ENCODE measurements at places on chromosomes 7 and 10.

DNA sequence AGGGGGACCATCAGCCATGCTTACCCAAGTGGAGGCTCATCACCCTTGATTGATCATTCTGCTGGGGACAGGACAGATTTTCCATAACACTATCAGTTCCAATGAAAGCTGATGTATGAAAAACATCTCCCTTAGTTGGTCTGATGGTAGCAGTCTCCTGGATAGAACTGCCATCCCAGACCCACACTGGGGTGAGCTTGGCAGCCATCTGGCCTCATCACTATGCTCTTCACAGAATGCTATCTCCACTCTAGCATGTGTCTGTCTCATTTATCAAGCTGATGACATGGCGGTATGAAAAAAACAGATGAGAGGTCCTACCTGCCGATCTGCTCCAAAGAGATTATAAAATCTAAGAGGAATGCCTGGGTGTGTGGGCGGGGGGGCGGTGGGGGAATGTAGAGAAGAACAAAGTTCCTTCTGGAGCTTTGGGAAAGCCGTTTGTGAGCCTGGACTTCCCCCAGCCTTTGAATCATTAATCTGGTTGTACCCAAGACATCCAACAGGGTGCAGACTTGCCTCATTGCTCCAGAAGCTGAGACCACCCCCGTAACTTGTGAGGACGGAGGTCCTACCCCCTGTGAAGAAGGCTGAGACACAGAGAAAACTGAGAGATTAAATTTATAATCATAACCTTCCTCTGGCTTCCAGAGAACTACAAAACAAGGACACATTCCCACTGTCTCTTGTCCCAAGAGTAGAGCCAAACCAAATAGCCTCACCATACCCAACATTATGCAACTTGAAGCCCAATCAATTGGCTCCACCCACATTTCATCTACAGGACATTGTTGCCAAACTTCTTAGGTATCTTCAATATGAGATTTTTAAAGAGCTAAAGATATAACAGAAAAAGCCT, 340.8 kb downstream of the KCNMA1 start:
- DNase-seq = no peak

DNA sequence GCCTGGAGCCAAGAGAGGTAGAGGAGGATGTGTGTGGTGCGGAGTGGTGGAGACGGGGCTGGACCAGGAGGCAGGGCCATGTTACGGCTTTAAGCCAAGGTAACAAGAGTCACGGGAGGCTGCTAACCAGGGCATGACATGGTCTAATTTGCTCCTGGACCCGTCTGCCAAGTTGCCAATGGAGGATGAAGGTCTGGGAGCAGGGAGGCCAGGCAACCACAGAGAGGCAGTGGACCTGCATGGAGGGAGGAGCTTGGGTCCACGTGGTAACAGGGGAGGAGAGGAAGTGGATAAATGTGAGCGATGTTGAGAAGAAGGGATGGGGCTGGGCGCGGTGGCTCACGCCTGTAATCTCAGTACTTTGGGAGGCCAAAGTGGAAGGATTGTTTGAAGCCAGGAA, 31.0 kb downstream of the SRRM3 start:
- no peak for DNase-seq

- DNase-seq = no peak
Observed at GRCh38 chr7:121271916-121272315, 56.9 kb upstream of the WNT16 start.

DNA sequence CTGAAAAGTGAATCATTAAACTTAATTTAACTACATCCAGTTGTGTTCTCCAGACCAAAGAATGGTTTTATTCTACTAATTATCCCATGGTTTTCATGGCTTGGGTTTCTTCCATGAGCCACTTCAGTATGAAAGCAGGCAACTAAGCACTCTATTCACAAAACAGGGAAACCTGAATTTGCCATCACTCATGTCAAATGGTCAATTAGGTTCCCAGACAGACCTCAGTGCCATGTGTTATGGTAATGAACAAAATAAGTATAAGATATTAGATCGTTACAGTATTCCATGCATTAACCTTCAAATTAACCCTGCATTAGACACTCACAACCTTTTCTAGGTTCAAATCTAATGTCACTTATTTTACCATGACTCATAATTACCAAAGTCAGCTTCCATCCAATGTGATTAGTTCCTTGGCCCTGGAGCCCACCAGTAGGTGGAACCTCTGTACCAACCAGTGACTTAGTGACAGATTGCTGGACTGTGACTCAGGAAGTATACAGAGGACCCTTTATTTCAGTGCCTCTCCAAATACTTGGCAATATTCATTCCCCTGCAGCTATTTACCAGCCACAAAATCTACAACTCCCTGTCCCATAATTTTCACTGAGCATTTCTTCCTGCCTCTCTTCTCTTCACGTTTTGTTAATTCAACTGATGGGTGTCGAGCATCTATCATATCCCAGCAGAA, 1270.2 kb upstream of the SORCS1 start:
- DNase-seq = no peak

GRCh38 chr10:127346604-127347003, 150.2 kb upstream of the INSYN2A start:
- no peak for DNase-seq

GRCh38 chr7:91046322-91047089, 217.7 kb upstream of the FZD1 start:
- DNase-seq = peak; percentile 41

DNA sequence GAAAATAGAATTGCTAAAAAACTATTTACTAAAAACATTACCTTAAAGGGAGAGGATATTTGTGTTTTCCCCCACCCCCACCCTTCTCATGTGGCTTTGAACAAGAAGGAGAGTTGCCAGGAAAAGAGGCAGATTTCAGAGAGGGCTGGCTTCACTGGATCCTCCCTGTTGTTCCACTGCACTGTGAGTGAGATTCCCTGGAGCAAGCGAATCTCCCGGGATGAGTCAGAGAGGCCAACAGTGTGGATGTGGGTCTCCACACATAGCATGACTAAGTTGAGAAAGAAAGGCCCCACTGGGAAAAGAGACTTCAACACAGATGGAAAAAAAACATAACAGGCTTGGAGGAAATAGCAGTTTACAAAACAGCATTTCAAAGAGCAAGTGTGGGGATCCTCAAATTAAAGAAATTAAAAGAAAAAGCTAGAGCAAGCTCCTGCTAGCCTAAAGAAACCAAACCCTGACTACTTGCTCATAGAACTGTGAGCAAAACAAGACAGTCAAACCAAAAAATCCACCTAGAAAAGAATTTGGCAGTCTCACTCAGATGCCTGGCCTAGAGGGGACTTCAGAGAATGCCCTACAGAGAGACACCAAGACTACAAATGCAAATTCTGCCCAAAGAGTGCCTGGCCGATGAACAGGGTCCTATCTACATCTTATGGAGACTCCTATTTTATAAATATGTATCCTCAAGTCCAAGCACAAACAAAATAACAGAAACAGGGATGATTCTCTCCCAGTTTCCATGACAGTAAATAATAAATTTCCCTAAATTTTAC, 3.4 kb downstream of the CAV1 start:
- peak; percentile 97 for DNase-seq
